ENCODE measurements at places on chromosomes 2 and 18. TPM values are rescaled to one million over a fixed set of nuclear protein-coding genes. Genes with fewer than 3 reads are reported as not detected.

DNA sequence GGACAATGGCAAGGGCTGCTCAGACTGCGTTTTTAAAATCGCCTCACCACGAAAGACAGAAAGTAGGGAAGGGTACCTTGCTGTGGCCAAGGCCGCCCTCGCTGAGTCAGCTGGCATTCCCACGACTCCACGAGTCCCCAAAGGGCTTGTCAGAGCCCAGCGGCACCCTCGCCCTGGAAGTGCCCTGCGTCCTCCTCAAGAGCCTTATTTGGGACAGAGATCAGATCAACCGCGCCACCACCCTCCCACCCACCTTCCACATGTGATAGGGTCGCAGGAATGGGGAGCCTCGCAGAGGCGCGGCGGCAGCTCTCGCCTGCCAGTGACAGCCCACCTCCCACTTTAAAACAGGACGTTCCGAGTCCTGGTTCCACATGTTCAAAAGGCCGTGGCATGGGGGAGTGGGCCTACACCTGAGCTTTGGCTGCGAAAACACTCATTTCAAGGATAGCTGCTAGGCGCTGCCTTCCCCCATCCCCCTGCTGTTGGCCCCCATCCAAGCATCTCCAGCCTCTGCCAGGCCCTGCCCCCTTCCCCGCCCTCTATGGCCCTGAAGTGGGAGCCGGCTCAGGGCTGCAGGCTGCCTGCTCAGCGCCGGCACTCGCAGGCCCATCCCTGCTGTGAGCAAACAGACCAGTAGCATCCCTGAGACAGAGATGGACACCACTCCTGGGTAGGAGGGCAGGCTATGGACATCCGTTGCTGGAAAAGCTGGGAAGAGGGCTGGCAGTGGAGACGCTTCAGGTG is 38.1 kb upstream of the ARHGEF4 start:
- peak overlapping the region; percentile 78 for H3K4me3 ChIP-seq
- H3K4me1 ChIP-seq = peaks cover 4% of the 10 kb centered on the region
- DNase-seq = peak; percentile 61

- DNase-seq = no peak
- no peak overlapping the region for H3K27ac ChIP-seq
- peaks cover 23% of the 10 kb centered on the region for H3K27me3 ChIP-seq
- H3K36me3 ChIP-seq = peaks cover 3% of the 10 kb centered on the region
- H3K4me3 ChIP-seq = no peak overlapping the region
- peaks cover 4% of the 10 kb centered on the region for H3K4me1 ChIP-seq
These were observed 126.8 kb downstream of the CLIP4 start for GRCh38 chr2:29241955-29242565.

GRCh38 chr2:71668326-71669057 is 215.1 kb downstream of the DYSF start:
- H3K27me3 ChIP-seq = peaks cover 4% of the 10 kb centered on the region
- H3K4me1 ChIP-seq = peaks cover 2% of the 10 kb centered on the region
- H3K36me3 ChIP-seq = no peaks in the 10 kb centered on the region
- no peak overlapping the region for H3K27ac ChIP-seq
- DNase-seq = no peak

DNA sequence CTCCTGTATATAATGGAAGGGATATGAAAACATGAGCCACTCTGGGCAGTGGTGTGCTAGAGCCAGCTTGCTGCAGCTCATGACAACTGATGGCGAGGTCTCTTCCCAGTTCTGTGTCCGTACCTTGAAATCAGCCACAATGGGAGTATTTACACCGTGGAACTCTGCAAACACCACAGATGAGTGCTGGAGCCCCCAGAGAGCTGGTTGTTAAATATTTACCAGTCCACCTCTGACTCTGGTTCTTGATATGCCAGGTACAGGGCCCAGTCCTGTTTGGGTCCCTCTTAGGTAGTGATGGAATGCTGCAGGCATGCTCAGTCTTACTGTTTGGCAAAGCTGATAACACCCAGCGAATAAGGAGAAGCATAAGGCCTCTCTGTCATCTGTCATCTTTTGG is 116.1 kb upstream of the GLI2 start:
- no peak overlapping the region for H3K27ac ChIP-seq
- DNase-seq = no peak
- peaks cover 3% of the 10 kb centered on the region for H3K27me3 ChIP-seq
- H3K36me3 ChIP-seq = peaks cover 5% of the 10 kb centered on the region

CPO gene
- total RNA-seq = not detected

POTEI gene
- total RNA-seq = 1.4 TPM

Measured in glutamatergic neuron (in vitro differentiated cells).